ENCODE measurements at places on chromosomes 16 and 17.

- no peak for DNase-seq
Measured at GRCh38 chr17:64742326-64742725, 80.2 kb upstream of the SMURF2 start.

DNA sequence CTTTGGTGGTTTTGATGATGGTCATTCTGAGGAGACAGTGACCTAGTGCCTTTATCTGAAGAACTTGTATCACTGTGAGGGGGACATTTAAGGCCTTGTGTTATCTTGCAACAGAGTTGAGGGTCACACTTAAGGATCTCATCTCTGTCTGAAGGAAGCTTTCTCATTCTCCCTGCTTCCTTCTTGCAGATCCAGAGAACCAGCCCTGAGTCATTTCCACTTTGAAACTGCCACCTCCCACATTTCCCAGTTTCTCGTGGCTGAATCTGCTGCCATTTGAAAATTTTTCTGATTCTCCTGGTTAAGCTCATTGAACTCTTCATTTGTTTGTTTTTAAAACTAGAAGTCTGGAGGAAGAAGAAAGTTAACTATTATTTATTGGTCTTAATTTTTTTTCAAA lies 190.2 kb upstream of the CDH11 start:
- DNase-seq: no peak

- no peak for DNase-seq
Measured at GRCh38 chr17:6641247-6641863, 495 bp downstream of the TXNDC17 start.

DNA sequence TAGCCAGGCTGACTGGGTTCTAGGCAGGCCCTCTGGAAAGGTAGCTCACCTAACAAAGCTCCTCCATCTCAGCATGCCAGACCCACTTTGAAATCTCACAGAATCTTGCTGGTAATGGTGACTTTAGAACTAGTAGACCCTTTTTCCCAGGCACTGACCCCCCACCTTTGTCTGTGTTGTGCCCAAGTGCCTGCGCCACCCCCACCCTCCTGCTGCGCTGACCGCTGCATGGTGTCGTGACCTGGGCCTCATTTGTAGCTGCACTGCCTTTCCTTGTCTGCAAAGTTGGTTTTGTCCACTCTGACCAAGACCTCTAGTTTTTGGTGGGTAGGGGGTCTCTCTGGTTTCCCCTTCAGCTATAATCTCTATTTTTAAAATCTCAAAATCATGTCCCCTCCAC lies 6.8 kb downstream of the ATXN1L start:
- DNase-seq: no peak

DNA sequence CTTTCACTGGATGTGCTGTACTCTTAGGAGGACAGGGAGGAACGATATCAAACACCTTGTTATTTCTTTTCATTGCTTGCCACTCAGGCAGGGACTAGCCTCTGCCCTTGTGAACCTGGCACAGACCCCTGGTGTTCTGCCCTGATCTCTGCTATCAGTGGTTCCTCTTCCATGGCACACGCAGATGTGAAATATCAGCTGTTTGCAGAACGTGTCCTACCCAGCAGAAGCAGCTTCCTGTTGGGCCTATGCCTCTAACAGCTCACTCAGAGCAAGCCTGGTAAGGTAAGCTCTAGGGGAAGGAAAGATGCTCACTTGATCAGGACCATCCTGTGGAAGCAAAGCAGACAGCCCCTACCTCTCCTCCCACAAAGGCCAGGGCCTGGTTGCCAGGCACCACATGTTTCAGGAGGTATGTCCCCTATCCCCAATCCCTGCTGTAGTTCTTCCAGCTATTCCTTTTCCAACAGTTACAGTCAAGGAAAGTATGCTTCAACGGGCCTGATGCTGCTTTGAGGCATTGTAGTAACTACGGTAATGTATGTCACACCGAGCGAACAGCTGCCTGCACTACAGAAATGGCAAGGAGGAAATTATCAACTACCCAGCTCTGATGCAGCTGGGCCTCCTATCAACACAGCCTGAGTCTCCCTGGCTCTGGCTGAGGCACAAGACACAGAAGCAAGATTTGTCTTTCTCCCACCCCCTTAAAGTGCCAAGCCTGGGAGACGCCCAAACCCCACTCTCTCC lies 41.3 kb upstream of the GFOD2 start:
- DNase-seq: no peak

- DNase-seq: peak; percentile 68
Measured at GRCh38 chr17:57955183-57955931, at the start of gene CUEDC1. Gene CUEDC1, minus strand, starts transcription at chr17:57955412. Its CDS starts 69,848 bp downstream, at chr17:57885564.

- no peak for DNase-seq
Measured at GRCh38 chr16:51701025-51701424, 550.0 kb upstream of the SALL1 start.

DNA sequence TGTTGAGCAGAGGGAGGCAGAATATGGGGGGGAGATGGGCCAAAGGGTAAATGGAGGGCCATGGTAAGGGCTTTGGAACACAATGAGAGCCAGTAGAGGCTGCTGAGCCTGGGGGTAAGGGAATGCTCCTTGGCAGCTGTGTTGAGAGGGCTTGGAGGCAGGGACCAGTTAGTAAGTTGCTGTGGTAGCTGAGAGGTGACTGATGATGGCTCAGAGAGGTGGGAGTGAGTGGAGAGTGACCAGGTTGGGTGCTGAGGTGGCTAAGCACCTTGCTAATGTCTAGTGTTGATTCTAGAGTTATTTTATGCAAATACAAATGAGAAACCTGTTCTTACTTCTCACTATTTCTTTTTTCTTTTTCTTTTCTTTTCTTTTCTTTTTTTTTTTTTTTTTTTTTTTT lies 10.8 kb downstream of the SBK1 start:
- no peak for DNase-seq

All from CD4-positive, alpha-beta T cell treated with Interleukin-1 beta for 1 hour (primary cell).